CD8-positive, alpha-beta memory T cell (primary cell): ENCODE measurements at places on chromosomes 13 and 19. TPM values are rescaled to one million over a fixed set of nuclear protein-coding genes. Genes with fewer than 3 reads are reported as not detected.
A peak's percentile ranks its signal among the peaks of the same experiment; 100 is the strongest.

Gene POU4F1
- total RNA-seq = 0.07 TPM

Gene KLK5
- total RNA-seq = not detected

Gene SLC10A2
- total RNA-seq = not detected

Gene CLEC17A
- 1.5 TPM for total RNA-seq

Gene KRTDAP
- not detected for total RNA-seq

Gene KLK4
- not detected for total RNA-seq

Gene PSG1
- not detected for total RNA-seq

- DNase-seq = no peak
- H3K27me3 ChIP-seq = no peaks in the 10 kb centered on the region
- peak overlapping the region; percentile 12 for H3K27ac ChIP-seq
These were observed 15.6 kb upstream of the DCUN1D2 start for GRCh38 chr13:113506025-113506685.

GRCh38 chr13:51895906-51896888, 34.4 kb downstream of the CCDC70 start:
- DNase-seq = no peak
- no peaks in the 10 kb centered on the region for H3K36me3 ChIP-seq
- H3K4me3 ChIP-seq = no peak overlapping the region
- H3K27ac ChIP-seq = no peak overlapping the region
- H3K4me1 ChIP-seq = no peaks in the 10 kb centered on the region

- H3K4me1 ChIP-seq = peaks cover 20% of the 10 kb centered on the region
- peak overlapping the region; percentile 70 for H3K4me3 ChIP-seq
- H3K36me3 ChIP-seq = peaks cover 6% of the 10 kb centered on the region
These were observed 16.0 kb upstream of the MRI1 start for GRCh38 chr19:13748169-13748828.

GRCh38 chr13:26508885-26509284, 48.6 kb upstream of the WASF3 start:
- no peak for DNase-seq
- H3K4me3 ChIP-seq = no peak overlapping the region
- H3K36me3 ChIP-seq = no peaks in the 10 kb centered on the region
- H3K27me3 ChIP-seq = peaks cover 4% of the 10 kb centered on the region

- DNase-seq = no peak
- no peaks in the 10 kb centered on the region for H3K36me3 ChIP-seq
- no peak overlapping the region for H3K27ac ChIP-seq
- H3K4me1 ChIP-seq = peaks cover 31% of the 10 kb centered on the region
These were observed 2.4 kb downstream of the CLN5 start for GRCh38 chr13:76994281-76994680.

- no peak for DNase-seq
- H3K4me3 ChIP-seq = no peak overlapping the region
- H3K27ac ChIP-seq = no peak overlapping the region
- H3K27me3 ChIP-seq = peaks cover 5% of the 10 kb centered on the region
These were observed 36.9 kb upstream of the C19orf12 start for GRCh38 chr19:29751932-29752331.

GRCh38 chr13:105703843-105704242, 831.6 kb downstream of the EFNB2 start:
- H3K4me1 ChIP-seq = no peaks in the 10 kb centered on the region
- H3K27me3 ChIP-seq = no peaks in the 10 kb centered on the region
- no peak overlapping the region for H3K27ac ChIP-seq
- H3K4me3 ChIP-seq = no peak overlapping the region
- H3K36me3 ChIP-seq = no peaks in the 10 kb centered on the region

DNA sequence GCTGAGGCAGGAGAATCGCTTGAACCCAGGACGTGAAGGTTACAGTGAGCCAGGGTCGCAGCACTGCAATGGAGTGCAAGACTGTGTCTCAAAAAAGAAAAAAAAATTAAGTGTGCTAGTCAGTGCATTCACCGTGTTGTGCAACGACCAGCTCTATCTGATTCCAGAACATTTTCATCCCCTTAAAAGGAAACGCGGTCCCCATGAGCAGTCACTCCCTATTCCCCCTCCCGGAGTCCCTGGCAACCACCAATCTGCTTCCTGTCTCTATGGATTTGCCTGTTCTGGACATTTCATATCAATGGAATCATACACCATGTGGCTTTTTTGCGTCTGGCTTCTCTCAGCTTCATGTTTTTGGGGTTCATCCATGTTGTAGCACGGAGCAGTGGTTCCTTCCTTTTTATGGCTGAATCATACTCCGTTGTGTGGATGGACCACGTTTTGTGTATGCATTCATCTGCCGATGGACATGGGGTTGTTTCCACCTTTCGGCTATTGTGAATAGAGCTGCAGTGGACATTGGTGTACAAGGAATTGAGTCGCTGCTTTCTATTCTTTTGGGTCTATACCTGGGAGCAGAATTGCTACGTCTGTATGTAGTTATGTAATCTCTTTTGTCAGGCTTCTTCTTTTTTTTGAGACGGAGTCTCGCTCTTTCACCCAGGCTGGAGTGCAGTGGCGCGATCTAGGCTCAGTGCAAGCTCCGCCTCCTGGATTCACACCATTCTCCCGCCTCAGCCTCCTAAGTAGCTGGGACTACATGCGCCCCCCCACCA, 19.8 kb downstream of the MYO9B start:
- H3K27me3 ChIP-seq = no peaks in the 10 kb centered on the region
- peaks cover 21% of the 10 kb centered on the region for H3K4me1 ChIP-seq
- DNase-seq = no peak
- H3K4me3 ChIP-seq = no peak overlapping the region

GRCh38 chr13:78239714-78240113, 321.1 kb upstream of the EDNRB start:
- H3K4me1 ChIP-seq = no peaks in the 10 kb centered on the region
- H3K4me3 ChIP-seq = no peak overlapping the region
- H3K27ac ChIP-seq = no peak overlapping the region
- H3K27me3 ChIP-seq = no peaks in the 10 kb centered on the region
- H3K36me3 ChIP-seq = no peaks in the 10 kb centered on the region

GRCh38 chr19:40414542-40415535, 1.7 kb upstream of the PRX start:
- no peaks in the 10 kb centered on the region for H3K36me3 ChIP-seq
- H3K27me3 ChIP-seq = no peaks in the 10 kb centered on the region
- DNase-seq = no peak
- H3K4me1 ChIP-seq = no peaks in the 10 kb centered on the region

- H3K27me3 ChIP-seq = no peaks in the 10 kb centered on the region
- no peak overlapping the region for H3K27ac ChIP-seq
- no peak for DNase-seq
- no peaks in the 10 kb centered on the region for H3K36me3 ChIP-seq
- H3K4me3 ChIP-seq = no peak overlapping the region
- H3K4me1 ChIP-seq = no peaks in the 10 kb centered on the region
These were observed 205.9 kb upstream of the MIR17HG start for GRCh38 chr13:91141543-91142061.

DNA sequence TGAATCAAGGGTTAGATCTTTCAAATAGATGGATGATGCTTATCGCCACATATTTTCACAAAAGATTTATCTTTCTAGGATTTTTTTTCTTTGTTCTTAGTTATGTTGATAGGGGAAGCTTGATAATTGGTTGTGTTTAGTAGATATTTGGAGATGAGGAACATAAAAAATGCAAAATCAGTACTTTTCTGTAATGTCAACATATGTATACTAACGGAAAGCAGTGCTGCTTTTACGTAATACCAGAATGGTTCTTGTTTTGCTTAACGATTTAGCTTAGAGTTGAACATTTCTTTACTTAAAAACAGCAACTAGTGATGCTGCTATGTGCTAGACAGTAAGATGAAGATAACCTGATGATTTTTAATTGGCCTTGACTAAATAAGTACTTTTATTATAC, 3.0 kb downstream of the ZMYM2 start:
- H3K36me3 ChIP-seq = peaks cover 7% of the 10 kb centered on the region
- H3K4me1 ChIP-seq = peaks cover 39% of the 10 kb centered on the region
- H3K27ac ChIP-seq = no peak overlapping the region
- no peak overlapping the region for H3K4me3 ChIP-seq
- no peak for DNase-seq

- no peak overlapping the region for H3K4me3 ChIP-seq
- no peaks in the 10 kb centered on the region for H3K36me3 ChIP-seq
- H3K4me1 ChIP-seq = peaks cover 61% of the 10 kb centered on the region
- H3K27me3 ChIP-seq = no peaks in the 10 kb centered on the region
- H3K27ac ChIP-seq = no peak overlapping the region
These were observed 78.6 kb upstream of the DOCK9 start for GRCh38 chr13:99056381-99057014.

DNA sequence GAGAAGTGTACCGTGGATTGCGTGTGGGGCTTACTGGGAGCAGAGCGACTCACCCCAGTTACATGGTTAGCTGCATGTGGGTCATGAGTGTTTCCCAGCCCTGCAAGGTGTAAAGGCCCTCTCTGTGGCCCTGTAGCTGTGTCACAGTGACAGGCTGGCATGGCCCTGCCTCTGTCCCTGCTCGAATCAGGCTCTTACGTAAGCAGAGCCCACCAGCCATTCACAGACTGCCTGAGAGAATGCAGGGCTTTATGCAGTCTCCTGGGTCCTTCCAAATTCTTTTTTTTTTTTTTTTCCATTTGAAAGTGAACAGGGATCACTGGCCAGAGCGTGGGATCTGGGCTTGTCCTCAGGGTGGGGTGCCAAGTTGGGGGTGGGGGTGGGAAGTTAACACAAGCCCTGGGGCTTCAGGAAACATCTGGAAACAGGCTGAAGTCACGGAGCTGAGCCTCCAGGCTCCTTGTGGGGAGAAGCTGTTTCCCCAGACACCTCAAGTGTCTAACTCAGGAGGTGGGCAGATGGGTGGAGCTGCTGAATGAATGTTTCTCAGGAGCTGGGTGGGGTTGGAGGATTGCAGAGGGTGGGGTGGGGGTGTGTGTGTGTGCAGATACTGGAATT, 13.4 kb downstream of the TECR start:
- no peak overlapping the region for H3K4me3 ChIP-seq
- H3K27me3 ChIP-seq = no peaks in the 10 kb centered on the region

- no peaks in the 10 kb centered on the region for H3K27me3 ChIP-seq
- peak overlapping the region; percentile 89 for H3K27ac ChIP-seq
- H3K4me1 ChIP-seq = peaks cover 37% of the 10 kb centered on the region
- no peak for DNase-seq
- H3K4me3 ChIP-seq = peak overlapping the region; percentile 88
These were observed 811 bp upstream of the PRMT1 start for GRCh38 chr19:49676136-49676783.

DNA sequence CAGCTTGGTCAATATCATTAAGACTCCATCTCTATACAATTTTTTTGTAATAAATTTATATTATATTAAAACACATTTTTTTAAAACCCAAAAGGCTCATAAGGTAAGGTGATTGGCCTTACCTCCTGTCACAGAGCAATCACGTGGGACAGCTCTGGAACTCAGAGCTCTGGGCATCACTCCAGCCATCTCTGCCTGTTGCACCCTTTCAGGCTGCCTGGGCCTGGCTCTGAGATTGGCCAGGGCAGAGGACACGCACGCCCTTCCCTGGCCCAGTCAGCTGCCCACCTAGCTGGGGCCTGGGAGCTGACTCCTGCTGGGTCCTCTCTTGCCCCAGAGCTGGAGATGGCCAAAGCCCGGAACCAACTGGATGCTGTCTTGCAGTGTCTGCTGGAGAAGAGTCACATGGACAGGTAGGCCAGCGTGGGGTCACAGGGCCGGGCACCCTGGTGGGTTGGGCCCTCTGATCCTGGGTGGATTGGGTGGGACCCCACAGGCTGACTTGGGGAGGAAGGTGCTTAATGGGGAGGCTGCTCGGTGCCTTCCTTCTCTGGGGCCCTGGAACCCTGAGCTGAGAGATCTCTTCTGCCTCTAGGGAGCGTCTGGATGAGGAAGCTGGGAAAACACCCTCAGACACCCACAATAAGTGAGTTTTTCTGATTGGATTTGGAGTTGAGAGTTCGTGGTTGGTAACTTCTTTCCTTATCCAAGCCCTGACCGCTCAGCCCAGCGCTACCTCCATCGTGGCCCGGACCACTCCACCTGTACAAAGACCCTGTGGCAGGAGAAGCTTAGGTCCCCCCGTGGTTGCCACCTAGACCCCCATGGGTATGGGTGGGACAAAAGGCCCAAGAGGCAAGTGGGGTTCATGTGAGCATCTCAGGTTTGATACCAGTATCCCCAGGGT, 3.7 kb downstream of the LIN37 start:
- no peak for DNase-seq
- no peak overlapping the region for H3K4me3 ChIP-seq
- H3K27me3 ChIP-seq = no peaks in the 10 kb centered on the region
- peaks cover 7% of the 10 kb centered on the region for H3K36me3 ChIP-seq

DNA sequence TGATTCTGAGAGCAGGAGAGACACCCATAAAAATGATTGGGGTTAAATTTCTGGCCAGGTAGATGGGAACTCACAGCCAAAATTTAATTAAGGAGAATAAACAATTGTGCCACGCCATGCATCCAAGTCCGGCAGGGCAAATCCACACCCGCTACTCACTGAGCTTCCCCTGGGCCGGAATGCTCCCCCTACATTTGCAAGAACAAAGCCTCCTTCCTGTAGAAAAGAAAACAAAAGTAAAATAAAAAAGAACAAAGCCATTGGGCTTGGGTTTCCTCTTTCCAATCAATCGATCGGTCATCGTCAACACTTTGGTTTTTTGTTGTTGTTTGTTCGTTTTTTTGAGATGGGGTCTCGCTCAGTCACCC, 30.2 kb upstream of the TFDP1 start:
- no peak overlapping the region for H3K4me3 ChIP-seq
- no peaks in the 10 kb centered on the region for H3K27me3 ChIP-seq
- H3K27ac ChIP-seq = no peak overlapping the region
- peak; percentile 3 for DNase-seq
- no peaks in the 10 kb centered on the region for H3K4me1 ChIP-seq
- H3K36me3 ChIP-seq = no peaks in the 10 kb centered on the region

DNA sequence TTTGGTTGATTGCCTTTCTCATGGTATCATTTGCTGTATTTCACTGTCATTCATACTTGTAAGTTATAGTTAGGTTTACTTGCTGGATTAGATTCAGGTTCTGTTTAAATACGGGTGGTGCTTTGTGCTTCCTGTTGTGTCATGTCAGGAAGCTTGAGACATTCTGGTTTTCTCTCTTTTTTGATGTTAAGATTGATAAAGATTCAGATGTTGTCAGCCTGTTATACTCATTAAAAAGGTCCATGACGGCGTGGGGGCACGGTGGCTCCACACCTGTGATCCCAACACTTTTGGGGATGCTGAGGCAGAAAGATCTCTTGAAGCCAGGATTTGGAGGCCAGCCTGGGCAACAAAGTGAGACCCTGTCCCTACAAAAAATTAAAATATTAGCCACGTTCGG, 45.7 kb downstream of the NAA16 start:
- peaks cover 69% of the 10 kb centered on the region for H3K4me1 ChIP-seq
- H3K27ac ChIP-seq = peak overlapping the region; percentile 41
- no peaks in the 10 kb centered on the region for H3K27me3 ChIP-seq
- no peak for DNase-seq
- H3K36me3 ChIP-seq = peaks cover 6% of the 10 kb centered on the region

DNA sequence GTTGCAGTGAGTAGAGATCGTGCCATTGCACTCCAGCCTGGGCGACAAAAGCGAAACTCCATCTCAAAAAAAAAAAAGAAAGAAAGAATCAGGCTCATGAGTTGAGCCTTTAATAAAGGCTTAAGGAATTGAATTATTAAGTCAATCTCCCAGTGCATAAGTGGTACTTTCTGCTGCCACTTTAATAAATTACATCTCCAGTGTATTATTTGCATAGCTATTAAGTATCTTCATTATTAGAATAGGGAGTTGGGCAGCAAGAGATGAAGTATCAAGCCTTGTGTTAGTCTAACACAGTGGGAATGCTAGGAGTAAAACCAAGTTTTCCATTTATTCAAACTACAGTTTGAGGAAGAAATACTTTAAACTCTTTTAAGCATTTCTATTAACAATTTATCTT, 15.6 kb upstream of the FAM124A start:
- H3K36me3 ChIP-seq = no peaks in the 10 kb centered on the region
- H3K27ac ChIP-seq = no peak overlapping the region
- H3K27me3 ChIP-seq = no peaks in the 10 kb centered on the region
- DNase-seq = no peak

- peaks cover 10% of the 10 kb centered on the region for H3K4me1 ChIP-seq
- H3K4me3 ChIP-seq = peak overlapping the region; percentile 49
- no peak overlapping the region for H3K27ac ChIP-seq
- no peaks in the 10 kb centered on the region for H3K27me3 ChIP-seq
These were observed 40.3 kb downstream of the ZNF787 start for GRCh38 chr19:56080669-56081401.
